ENCODE measurements at places on chromosomes 16 and 17.

DNA sequence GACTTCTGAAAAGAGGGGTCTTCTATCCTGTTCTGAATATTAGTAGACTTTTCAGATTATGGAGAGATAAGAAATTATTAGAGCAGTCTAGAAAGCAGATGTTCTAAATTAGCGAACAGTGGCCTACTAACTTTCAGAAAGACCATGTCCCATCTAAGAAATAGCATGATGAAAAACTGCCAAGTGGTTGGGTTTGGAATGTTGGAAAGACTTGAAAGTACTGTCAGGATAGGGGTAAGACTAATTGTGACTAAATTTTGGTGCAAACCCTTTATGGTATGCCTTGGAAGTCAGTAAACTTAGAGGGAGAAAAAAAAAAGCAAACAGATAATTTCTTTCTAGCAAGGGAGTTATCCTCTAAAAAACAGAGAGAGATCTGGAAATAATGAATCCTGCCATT lies 41.1 kb downstream of the TANGO6 start:
- DNase-seq = no peak

- DNase-seq = peak; percentile 47
These were observed 957 bp downstream of the OXLD1 start for GRCh38 chr17:81665205-81666091.

DNA sequence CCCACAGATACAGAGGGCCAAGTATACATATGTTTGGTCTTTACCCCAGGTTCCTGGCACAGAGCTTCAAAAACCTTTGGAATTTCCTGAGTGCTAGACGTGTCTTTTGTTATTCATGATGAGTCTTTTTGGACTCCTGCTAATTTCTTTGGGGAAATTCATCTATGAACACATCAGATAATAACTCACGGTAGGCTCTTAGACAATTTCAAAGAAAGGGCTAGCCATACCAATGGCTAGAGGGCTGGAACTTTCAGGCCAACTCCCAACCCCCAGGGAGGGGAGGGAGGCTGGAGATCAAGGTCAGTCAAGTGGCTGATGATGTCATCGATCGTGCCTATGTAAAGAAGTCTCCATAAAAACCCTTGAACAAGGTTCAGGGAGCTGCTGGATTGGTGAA lies 101.9 kb downstream of the STX8 start:
- no peak for DNase-seq

GRCh38 chr16:65782611-65783600 lies 583.6 kb upstream of the CDH5 start:
- DNase-seq = no peak

- no peak for DNase-seq
These were observed 1.2 kb upstream of the GRB7 start for GRCh38 chr17:39736319-39737165.
